ENCODE measurements at places on chromosomes 5 and 9.
A peak's percentile ranks its signal among the peaks of the same experiment; 100 is the strongest.

- DNase-seq, result no peak
Observed at GRCh38 chr9:111548623-111549022, 23.6 kb downstream of the ZNF483 start.

DNA sequence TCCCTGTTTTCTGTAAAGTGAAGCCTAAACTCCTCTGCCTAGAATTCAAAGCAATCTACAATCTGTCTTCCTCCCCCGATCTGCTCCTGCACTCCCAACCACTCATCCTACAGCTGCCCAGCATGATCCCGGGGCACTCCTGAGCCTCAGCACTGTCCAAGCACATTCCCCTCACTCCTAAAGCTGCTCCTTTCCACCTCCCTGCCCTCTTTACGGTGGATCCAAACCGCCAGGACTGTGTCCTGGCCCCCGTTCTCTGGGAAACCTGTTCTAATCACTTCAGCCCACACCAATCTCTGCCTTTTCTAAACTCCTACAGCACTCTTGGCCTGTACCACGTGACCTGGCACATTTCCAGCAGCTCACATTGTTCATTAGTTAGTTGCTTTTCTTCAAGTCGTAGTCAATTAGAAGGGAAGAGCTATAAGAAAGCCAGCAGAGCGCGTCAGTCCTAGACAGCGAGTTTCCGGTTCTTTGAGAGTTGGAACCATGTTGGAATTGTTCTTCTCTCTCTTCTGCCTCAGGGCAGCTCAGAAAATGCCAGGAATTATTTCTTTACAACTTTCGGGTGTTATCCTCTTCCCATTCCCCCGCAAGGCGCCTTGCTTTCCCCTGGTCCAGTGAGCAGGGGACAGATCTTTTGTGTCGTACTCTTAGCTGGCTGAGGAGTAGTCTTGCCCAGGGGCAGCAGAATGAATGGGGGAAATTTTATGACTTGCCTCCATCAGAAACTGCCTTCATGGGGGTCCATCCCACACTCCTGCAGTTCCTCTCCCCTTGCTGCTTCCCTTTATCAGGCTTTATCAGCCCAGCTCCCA lies 60.7 kb downstream of the NRG2 start:
- DNase-seq, result no peak

- no peak for DNase-seq
Observed at GRCh38 chr9:114830546-114830945, 24.7 kb upstream of the TNFSF15 start.

DNA sequence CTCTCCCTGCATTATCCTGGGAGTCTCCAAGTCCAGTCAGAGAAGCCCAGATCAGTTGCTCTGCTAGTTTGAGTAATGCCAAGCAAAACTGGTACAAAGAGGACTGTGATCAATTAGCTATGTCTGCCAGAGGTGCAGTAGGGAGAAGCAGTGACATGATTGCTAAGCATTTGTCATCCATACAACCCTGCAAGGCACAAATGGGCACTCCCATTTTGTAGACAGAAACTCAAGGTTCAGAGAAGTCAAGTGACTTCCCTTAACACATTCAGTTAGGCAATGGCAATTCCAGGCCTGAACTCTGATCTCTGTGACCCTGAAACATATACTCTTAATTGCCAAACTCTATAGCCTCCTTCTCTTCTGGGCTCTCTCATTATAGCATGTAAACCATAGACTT lies 34.0 kb downstream of the NDST1 start:
- no peak for DNase-seq

GRCh38 chr9:96026655-96027213 lies 151.2 kb downstream of the ERCC6L2 start:
- no peak for DNase-seq

- DNase-seq, result no peak
Observed at GRCh38 chr5:68953875-68954617, 139.8 kb upstream of the SLC30A5 start.

GRCh38 chr5:73630765-73631164 lies 4.8 kb downstream of the ARHGEF28 start:
- DNase-seq, result no peak

DNA sequence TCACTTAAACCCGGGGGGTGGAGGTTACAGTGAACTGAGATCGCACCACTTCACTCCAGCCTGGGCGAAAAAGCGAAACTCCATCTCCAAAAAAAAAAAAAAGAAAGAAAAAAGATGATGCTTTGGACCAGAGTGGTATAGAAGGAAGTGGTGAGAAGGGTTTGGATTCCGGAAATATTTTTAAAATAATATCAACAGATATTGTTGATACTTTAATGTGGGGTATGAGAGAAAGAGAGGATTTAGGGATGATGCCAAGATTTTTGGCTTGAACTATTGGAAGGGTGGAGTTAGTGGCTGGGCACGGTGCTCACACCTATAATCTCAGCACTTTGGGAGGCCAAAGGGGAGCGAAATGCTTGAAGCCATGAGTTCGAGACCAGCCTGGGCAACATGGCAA lies 49.6 kb upstream of the PLIN2 start:
- DNase-seq, result peak; percentile 30

- DNase-seq, result no peak
Observed at GRCh38 chr5:32964261-32964660, 253.1 kb downstream of the NPR3 start.

DNA sequence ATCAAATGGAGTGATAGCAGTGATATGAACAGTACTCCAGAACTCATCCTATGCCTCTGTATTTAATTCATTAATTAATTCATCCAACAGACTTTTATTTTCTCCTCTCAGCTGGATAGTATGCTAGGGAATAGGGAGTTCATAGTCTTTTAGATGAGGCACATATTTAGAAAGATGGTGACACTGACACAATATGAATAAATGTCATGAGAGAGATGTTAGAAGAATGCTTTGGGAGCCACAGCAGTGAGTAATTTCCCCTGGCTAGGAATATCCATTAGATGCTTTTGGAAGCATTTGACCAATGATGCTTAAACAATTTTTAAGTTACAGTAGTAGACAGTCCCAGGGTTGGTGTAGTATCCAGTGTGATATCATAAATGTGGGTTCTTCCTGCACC lies 428.7 kb upstream of the SGCD start:
- DNase-seq, result no peak

DNA sequence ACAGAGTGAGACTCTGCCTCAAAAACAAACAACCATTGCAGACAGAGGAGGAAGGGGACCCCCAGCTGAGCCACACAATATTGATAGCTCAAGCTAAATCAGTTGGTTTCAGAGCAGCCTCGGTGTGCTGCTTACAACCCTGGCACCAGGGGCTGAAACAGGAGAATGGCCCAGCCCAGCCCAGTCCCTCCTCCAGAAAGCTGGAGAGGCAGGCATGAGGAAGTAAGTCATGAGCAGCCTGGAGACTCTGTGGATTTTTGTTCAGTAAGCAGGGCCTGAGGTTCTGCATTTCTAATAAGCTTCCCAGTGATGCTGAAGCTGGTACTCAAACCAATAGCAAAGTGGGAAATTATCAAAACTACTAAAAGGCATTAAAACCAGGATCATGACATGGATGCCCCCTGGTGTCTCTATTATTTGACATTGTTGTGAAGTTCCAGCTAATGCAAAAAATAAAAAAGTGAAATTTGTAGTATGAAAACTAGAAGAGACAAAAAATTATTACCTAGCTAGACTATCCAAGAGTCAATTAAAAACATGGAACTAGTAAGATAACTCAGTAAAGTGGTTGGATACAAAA lies 14.2 kb downstream of the PRRT1B start:
- no peak for DNase-seq

- no peak for DNase-seq
Observed at GRCh38 chr5:96012399-96012798, 50.7 kb upstream of the ELL2 start.

GRCh38 chr5:142539154-142539740 lies 146.6 kb downstream of the FGF1 start:
- DNase-seq, result no peak

DNA sequence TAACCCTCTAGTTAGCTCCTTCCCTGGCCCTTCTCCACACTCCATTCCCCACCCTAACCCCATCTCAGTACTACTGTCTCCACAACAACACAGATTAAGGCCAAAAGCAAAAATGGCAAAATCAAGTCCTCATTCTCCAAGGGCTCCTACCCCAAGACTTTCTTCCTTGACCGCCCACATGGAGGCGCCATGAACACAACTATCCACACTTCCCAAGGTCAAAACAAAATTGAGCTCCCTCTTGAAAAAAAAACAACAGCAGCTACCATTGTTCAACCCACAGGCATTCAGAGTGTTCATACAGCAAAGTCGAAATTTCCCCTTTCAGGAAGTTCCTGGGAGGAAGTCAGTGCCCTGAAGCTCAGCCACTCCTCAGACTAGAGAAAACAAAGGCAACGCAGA lies 54.4 kb downstream of the GNAQ start:
- no peak for DNase-seq

DNA sequence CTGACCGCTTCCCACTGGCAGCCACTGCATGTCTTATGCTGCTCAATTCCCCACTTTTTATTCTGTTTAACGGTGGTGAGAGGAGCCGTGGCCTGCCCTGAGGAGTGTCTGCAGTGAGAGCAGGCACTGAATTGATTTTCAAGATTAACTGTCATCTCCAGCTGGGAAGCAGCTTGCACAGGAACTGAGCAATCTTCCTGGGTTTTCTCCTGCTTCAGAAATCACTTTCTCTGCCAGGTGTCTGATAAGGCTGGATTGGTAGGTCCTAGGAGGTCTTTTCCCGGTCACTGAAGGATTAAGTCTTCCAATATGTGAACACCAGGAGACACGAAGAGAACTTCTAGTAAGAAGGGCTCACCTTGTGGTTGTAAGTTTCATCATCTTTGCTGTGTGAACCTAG lies 181.1 kb upstream of the RAD23B start:
- DNase-seq, result no peak

GRCh38 chr5:38341056-38341455 lies 82.7 kb downstream of the EGFLAM start:
- DNase-seq, result no peak

DNA sequence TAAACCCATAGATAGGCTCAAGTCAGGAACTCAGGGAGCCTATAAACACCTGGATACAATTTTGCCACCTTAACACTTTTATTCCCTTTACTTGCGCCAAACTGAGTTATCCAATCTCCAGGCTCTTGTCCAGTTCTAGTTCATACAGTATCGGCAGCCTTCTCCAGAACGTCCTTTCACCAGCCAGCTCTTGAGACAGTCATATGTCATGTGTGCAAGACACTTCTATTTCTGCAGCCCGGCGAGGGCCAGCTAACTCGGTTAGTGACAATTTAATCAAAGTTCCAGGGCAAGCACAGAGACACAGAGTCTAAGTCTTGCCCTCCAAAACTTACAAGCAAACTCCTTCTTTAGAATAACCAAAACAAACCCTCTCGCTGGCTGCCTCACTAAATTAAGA lies 12.9 kb downstream of the ABCA1 start:
- no peak for DNase-seq

GRCh38 chr5:59864718-59865117 lies 28.8 kb downstream of the PDE4D start:
- no peak for DNase-seq

- DNase-seq, result no peak
Observed at GRCh38 chr5:36681711-36682110, 75.3 kb downstream of the SLC1A3 start.

- no peak for DNase-seq
Observed at GRCh38 chr5:116265471-116265870, 180.6 kb downstream of the COMMD10 start.

- DNase-seq, result no peak
Observed at GRCh38 chr5:68086439-68086838, 129.1 kb upstream of the PIK3R1 start.

GRCh38 chr5:72487177-72487576 lies 20.0 kb downstream of the ZNF366 start:
- no peak for DNase-seq

DNA sequence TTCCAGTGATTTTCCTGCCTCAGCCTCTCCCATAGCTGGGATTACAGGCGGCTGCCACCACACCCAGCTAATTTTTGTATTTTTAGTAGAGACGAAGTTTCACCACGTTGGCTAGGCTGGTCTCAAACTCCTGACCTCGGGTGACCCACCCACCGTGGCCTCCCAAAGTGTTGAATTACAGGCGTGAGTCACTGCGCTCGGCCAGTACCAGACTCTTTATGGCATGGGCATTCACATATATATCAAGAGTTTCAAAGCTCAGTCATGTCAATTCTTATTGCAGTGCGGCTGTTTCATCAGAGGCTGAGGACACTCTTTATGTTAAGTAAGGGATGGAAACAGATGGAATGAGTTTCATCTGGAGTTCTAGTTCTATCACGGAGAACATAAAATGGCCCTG lies 315.2 kb upstream of the CDH6 start:
- peak; percentile 62 for DNase-seq

DNA sequence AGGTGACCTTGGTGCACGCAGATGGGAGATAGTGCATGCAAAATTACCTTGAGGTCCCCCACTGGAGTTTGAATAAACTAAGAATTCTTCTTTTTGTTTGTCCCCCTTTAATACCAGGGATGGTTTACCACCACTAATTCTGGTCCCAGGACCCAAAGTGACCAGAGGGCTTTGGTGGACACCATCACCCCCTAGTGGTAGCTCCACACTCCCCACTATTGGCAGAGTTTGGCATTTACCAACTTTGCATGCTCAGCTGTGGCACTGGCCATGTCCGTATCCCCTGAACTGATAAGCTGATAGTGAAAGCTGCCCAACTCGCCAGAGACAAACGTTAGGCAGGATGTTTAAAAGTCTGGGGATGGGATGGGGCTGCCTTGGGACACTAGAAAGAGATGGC lies 3.3 kb downstream of the ASTN2 start:
- no peak for DNase-seq

DNA sequence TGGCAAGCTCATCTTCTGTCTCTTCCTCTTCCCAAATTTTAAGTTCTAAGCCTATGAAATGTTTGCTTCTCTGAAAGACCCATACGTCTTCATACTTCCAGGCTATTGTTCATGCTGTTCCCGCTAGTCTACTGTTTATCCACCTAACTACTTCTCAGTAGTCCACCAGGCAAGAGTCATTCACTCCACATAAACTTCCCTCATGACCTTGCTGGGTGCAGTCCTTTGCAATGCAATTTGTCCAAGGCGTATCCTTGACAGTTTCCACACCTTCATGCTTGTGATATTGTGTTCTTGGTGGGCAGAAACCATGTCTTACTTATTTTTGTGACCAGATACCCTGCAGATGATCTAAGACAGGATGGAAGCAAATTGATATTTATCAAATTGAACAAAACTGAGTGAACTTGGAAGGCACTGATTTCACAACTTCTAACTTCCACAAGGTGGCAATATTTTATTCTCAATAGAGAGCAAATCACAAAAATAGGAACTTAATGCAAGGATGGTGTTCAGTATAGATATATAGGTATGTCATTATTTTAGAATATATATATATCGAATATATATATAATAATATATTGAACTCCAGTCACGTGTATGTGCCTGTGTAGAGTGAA lies 30.3 kb downstream of the TYRP1 start:
- no peak for DNase-seq

- DNase-seq, result no peak
Observed at GRCh38 chr9:68844631-68845612, 139.9 kb downstream of the PIP5K1B start.

All from HS-27A (cell line).